CD4-positive, alpha-beta T cell treated with Interleukin-6 at 100 ng/mL for 8 hours (primary cell): ENCODE measurements at places on chromosomes 3 and 15.
A peak's percentile ranks its signal among the peaks of the same experiment; 100 is the strongest.

GRCh38 chr15:87528873-87529272 is 727.7 kb downstream of the NTRK3 start:
- no peak for DNase-seq

GRCh38 chr15:34434627-34435305 is 2.8 kb downstream of the GOLGA8A start:
- DNase-seq, result no peak

GRCh38 chr3:167396075-167396474 is 16.0 kb upstream of the ZBBX start:
- DNase-seq, result no peak

DNA sequence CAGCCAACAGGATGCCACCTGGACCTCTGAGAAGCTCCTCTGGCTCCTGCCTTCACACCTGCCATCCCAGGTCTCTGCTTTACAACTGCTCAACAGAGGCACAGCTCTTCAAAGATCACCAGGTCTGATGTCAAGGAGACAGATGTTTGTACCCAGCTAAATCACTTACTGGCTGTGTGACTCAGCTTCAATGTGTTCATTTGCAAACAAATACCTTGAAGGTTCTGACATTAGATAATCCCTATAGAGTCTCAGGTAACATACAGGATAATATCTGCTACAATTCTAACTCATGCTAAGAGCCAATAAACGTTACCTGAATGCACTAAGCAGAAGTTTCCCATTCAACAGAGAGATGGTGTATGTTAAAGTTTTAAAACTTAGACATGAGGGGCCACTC is 163.4 kb upstream of the IGF1R start:
- no peak for DNase-seq

DNA sequence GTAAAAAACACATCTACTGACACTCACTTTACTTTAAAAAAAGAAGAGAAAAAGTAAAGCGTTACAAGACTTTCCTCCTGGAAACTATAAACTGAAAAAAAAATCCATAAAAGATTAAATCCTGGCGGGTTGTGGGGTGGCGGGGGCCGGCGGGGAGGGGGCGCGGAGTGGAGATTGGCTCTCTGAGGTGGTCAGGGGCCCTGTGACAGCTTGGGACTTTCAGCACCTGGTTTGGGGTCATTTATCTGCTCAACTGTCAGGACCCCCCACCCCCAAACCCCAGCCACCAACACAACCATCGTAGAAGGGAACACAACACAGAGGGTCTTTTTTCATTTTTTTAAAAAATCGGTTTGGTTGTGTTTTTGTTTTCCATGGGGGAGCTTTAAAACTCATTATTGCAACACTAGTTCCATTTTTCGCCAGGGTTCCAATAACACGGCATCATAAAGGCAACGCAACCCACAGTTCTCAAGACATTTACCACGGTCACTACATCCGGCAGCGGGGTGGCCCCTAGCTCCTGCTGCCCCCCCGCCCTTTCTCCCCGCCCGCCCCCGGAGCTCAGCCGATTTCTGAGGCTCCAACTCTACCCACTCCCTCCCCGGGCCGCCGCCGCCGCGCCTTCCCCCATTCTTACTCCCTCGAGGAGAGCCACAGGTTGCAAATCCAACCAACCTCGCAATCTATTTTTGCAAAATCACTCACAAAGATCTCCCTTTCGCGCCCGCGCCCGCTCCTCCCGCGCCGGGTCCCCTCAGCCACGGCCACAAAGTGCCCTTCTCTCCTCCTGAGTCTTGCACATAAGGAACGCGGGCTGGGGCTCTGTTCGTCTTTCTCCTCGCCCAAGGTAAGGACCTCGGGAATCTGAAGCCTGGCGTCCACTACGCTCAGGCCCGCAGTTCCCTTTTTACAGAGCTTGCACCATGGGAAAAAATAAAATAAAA is 1.8 kb downstream of the BCL6 start:
- DNase-seq, result peak; percentile 39

- DNase-seq, result no peak
Observed at GRCh38 chr15:26043018-26043417, 179.9 kb upstream of the ATP10A start.

DNA sequence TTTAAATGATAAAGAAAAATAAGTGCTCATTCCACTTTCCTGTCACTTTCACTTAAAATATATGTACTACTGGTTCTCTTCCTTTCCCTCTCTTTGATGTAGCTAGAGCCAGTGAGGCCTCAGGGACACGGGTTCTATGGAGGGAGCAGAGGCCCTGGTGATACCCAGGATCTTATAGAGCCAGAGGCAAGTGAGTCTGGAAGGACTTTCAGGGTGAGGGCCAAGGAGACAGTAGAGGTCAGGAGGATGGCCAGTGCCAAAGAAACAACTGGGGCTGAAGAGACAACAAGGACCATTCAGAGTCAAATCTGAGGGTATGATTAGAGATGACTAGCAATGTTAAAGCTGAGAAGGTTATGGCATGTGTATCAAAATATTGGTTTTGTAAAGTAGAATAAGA is 124.1 kb upstream of the GOLGA6L6 start:
- DNase-seq, result no peak

DNA sequence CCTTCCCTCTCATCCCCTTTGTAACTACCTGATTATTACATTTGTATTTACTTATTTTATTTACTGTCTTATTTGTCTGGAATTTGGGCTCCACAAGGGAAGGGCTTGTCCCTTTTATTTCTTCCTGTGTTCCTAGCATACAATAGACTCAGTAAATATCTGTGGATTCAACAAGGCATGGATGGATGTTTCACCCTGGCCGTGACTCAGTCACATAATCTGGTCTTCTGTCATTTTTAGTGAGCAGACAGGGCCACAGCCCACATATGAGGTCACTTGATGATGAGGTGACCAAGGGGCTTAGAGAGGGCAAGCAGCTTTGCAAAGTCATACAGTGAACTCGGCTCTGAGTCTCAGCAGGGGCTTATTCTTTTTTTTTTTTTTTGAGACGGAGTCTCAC is 7.8 kb upstream of the DAG1 start:
- no peak for DNase-seq

GRCh38 chr3:160945336-160945735 is 159.8 kb downstream of the B3GALNT1 start:
- DNase-seq, result no peak

- DNase-seq, result no peak
Observed at GRCh38 chr3:17040322-17040989, 155.7 kb downstream of the PLCL2 start.

GRCh38 chr3:96236522-96236921 is 577.9 kb upstream of the EPHA6 start:
- DNase-seq, result no peak

DNA sequence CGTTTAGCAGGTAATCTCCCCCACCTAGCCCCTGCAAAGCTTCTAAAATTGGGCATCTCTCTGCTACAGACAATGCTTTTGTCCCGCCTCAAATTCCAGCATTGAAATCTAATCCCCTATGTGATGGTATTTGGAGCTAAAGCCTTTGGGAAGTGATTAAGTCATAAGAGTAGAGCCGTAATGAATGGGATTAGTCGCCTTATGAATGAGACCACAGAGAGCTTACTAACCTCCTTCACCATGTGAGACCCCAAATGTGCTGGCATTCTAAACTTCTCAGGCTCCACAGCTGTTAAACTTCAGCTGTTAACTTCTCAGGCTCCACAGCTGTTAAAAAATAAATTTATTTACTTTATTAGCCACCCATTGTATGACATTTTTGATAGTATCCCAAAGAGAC is 374.2 kb upstream of the BCHE start:
- no peak for DNase-seq

DNA sequence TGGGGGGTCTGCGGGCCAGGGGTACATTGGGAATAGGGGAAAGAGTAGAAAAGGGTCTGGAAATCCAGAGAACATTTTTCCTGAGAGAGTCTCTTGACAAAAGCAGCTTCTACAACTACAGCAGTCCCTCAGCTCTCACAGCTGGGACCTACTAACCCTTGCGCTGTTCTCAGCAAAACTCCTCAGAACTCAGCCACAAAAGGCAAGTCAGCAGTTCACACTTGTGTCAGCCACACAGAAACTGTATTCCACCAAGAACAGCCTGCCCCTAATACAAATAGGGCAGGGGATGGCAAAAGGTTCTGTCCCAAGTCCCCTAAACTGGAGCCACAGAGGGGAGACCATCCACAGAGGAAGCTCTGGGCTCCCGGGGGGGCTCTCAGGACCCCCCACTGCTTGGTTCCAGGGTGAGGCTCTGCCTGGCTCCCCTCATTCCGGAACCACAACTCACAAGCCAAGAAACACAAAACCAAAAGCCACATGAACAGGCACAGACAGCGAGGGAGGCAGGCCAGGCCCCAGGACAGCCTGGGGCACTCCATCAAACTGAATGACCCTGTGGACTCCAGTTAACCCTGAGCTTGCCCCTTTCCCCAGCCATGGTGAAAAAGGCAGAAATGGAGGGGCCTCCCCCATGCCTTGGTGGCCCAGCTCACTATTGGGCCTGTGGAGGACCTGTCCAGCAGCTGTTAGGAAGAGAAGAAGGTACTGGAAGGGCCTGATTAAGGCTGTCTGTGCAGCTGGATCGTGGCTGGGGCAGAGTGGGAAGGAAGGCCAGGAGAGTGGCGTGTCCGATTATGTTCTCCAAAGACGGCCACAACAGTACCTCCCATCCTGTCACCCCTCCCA is 162.0 kb downstream of the CHSY1 start:
- no peak for DNase-seq

- no peak for DNase-seq
Observed at GRCh38 chr3:72423643-72424042, 424.6 kb downstream of the SHQ1 start.

DNA sequence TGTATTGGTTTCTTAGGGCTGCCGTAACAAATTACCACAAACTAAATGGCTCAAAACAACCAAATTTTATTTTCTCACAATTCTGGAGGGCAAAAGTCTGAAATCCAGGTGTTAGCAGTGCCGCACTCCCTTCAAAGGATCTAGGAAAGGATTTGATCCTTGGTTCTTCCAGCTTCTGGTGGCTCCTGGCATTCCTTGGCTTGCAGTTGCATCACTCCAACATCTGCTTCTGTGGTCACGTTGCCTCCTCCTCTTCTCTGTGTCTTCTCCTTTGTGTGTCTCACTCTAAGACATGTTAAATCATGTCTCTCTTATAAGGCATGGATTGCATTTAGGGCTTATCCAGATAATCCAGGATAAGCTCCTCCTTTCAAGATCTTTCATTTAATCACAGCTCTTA is 262.2 kb downstream of the MEX3B start:
- no peak for DNase-seq

GRCh38 chr15:95944661-95945255 is 385.7 kb upstream of the NR2F2 start:
- DNase-seq, result no peak

- DNase-seq, result no peak
Observed at GRCh38 chr3:185928496-185928895, 9.3 kb downstream of the TRA2B start.

- DNase-seq, result no peak
Observed at GRCh38 chr3:119636249-119636648, 24.1 kb downstream of the POPDC2 start.

- no peak for DNase-seq
Observed at GRCh38 chr3:134357914-134358811, 16.1 kb downstream of the AMOTL2 start.

DNA sequence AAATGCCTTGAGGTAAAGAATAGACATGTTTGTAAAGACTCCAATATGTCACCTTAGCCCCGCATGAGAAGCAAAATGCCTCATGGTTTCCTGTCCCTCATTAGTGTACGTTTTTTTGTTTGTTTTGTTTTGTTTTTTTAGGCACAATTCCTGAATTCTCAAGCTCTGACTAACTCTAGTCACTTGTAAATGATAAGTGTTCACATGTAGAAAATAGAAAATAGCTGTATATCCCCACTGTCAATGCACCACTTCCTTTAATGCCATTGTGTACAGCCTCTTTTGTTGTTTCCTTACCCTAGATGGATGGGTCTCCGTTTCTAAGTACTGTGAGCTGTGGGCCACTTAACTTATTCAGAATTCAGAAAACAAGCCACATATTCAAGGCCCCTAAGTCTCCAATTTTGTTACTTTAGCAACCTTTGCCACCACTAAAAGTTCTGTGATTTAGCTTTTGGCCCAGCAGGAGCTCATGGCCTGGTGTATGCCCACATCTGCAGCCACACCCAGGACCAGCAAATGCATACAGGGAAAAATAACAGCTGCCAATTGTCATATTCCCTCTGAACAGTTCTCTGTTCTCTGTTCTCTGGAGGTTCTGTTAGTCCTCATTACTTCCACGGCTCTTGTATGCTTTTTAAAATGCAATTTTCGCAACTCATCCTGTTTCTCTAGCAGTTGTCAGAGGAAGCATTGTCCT is 655.5 kb downstream of the GBE1 start:
- no peak for DNase-seq

- DNase-seq, result no peak
Observed at GRCh38 chr3:188303823-188304222, 149.9 kb downstream of the LPP start.

DNA sequence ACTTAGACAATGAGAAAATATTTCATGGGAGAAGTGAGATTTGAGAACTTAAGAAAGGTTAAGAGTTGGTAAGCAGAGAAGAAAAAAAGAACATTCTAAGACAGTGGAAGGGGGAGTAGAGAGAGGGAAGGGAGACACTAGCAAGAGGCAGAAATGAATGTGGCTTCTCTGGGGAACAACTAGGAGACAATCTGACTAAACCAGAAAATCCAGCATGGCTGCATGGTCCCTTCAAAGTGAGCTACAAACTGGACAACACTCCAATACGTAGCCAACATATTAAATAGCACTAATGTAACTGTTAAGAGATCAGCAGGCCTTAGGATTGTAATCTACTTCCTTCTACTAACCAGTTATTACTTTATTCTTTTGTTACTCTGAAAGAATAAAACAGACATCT is 89.7 kb downstream of the NR1I2 start:
- DNase-seq, result no peak

DNA sequence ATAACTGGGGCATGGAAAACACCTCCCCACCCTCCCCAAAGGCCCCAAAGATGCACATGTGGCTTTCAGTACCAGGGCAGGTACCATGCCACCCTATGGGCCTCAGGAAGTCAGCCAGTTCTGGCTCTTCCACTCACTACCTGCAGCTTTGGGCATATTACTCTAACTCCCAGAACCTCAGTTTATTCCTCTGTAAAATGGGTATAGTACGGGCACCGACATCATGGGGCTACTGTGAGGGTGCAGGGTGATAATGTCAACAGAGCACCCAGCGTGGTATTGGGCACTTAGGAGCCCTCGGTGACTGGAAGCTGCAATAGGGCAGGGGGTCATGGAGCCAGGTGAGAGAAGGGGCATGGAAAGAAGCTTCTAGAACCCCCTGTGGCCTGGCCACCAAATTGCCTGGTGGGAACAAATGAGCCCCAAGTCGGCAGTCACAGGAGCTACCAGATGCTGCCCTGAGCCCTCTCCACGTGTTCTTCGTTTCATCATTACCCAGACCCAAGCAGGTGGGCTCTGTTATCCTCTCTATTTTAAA is 512.1 kb downstream of the SHQ1 start:
- DNase-seq, result no peak

- no peak for DNase-seq
Observed at GRCh38 chr3:123859177-123859576, 25.0 kb downstream of the MYLK start.

DNA sequence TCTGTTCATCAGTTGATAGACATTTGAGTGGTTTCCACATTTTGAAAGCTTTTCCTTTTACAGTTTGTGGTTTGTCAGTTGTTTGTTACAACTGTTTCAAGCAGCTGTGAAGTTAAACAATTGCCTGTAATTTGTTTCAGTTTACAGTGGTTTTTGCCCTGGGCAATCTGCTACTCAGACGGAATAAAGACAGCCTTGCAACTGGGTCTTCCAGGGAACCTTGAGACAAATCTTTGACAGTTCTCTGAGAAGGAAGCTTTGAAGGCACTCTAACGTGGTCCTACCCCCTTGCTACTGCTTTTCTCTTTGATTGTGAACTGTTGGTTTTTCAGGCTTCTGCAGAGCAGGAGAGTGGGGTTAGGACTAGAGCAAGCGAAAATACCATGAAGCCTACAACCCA is 28.0 kb downstream of the LRRC28 start:
- no peak for DNase-seq
